Esophagus muscularis mucosa (tissue), 4 donors: ENCODE measurements at places on chromosomes 4 and X. TPM values are rescaled to one million over a fixed set of nuclear protein-coding genes. Genes with fewer than 3 reads are reported as not detected.

- H3K4me1 ChIP-seq: peaks cover 25% of the 10 kb centered on the region
- peak overlapping the region; percentile 70 for H3K27ac ChIP-seq
- no peaks in the 10 kb centered on the region for H3K27me3 ChIP-seq
Measured at GRCh38 chr4:169758401-169758962, 738 bp upstream of the HPF1 start.

DNA sequence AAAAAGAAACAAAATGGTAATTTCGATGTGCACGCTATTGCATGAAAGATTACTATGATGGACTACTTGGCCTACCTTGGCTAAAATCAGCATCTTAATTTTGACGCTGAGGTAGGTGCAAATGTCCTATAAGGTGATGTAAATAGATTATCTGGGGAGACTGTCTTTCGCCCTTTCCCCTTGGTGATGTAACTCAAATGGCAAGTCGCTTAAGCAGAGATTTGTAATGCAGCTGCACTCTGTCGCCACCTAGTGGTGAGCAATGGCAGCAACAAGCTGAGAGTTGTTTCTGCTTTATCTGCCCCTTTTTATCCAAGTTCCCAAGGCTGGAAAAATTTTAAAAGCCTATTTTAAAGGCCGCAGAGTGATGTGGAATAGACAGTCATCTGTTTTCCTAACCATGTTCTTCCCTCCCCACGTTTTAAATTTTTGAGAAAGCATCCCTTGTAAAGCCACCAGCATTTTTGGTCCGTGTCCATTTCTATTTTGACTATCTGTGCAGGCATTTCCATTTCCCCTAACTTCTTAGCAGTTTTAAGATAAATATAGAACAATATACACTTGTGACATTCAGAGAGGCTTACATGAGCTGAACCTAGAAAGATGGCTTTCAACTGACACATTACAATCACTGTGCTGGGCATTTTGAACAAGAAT, 62.4 kb upstream of the PDLIM3 start:
- H3K27me3 ChIP-seq: no peaks in the 10 kb centered on the region
- H3K4me3 ChIP-seq: no peak overlapping the region
- DNase-seq: peak; percentile 95
- peak overlapping the region; percentile 60 for H3K27ac ChIP-seq
- peaks cover 10% of the 10 kb centered on the region for H3K36me3 ChIP-seq

- no peak overlapping the region for H3K27ac ChIP-seq
- no peak overlapping the region for H3K4me3 ChIP-seq
- H3K36me3 ChIP-seq: no peaks in the 10 kb centered on the region
- no peak for DNase-seq
Measured at GRCh38 chrX:13276991-13277390, 42.9 kb downstream of the ATXN3L start.

DNA sequence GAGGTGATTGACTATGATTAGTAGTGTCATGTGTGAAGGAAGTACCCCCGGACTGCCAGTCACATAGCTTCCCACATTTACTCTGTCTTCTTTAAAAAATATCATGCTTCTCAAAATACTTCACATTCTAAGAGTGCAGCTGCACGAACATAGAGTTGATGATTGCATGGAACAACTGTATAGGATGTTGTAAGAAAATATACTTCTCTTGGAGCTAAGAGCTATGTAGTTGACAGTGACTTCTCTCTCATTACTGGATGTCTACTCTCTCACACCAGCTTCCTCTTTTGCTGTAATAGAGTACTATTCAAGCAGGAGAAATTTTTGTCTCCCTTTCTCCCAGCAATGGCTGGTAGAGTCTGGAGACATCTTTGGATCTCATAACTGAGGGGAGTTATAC, 99.4 kb upstream of the PUDP start:
- no peak overlapping the region for H3K27ac ChIP-seq
- no peaks in the 10 kb centered on the region for H3K36me3 ChIP-seq
- no peaks in the 10 kb centered on the region for H3K4me1 ChIP-seq
- no peaks in the 10 kb centered on the region for H3K27me3 ChIP-seq
- DNase-seq: no peak

DNA sequence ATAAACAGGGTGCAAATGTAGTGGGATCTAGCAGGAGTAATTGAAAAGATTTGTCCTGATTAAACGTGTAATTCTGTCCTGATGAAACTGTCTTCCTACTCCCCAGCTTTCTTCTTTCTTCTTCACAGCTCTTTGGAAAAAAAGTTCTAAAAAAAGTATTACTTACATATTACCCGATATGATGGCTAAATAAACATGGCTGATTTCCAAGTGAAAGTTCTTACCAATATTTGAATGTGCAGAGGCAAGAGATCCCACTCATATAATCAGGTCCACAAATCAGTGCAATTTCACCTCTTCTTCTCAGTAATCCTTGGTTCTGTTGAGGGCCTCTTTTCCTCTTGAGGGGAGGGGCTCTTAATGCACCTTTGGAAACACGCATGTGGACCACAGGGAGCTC, 78.7 kb downstream of the ZNF827 start:
- peaks cover 4% of the 10 kb centered on the region for H3K4me1 ChIP-seq
- H3K27ac ChIP-seq: no peak overlapping the region
- H3K27me3 ChIP-seq: no peaks in the 10 kb centered on the region
- H3K36me3 ChIP-seq: no peaks in the 10 kb centered on the region

- no peaks in the 10 kb centered on the region for H3K36me3 ChIP-seq
- H3K4me1 ChIP-seq: no peaks in the 10 kb centered on the region
- no peak overlapping the region for H3K27ac ChIP-seq
- H3K27me3 ChIP-seq: no peaks in the 10 kb centered on the region
- no peak for DNase-seq
Measured at GRCh38 chr4:109648266-109648996, 54.8 kb downstream of the CASP6 start.

- H3K27ac ChIP-seq: no peak overlapping the region
- DNase-seq: no peak
- H3K27me3 ChIP-seq: no peaks in the 10 kb centered on the region
Measured at GRCh38 chr4:5292101-5292500, 240.8 kb downstream of the STK32B start.

- H3K4me3 ChIP-seq: no peak overlapping the region
- no peaks in the 10 kb centered on the region for H3K27me3 ChIP-seq
- no peak for DNase-seq
Measured at GRCh38 chrX:45783002-45783401, 582.3 kb upstream of the DIPK2B start.

The VEGFC gene
- total RNA-seq: 10.3 TPM
